Right cardiac atrium (tissue), 5 donors: ENCODE measurements at places on chromosomes 1 and 21.

GRCh38 chr1:28648474-28649198 is at the start of gene RNU11:
Gene RNU11, plus strand, starts transcription at chr1:28648600.
- DNase-seq: peak; percentile 87

- peak; percentile 34 for DNase-seq
Measured at GRCh38 chr1:114352797-114353196, 158.2 kb downstream of the TRIM33 start.

DNA sequence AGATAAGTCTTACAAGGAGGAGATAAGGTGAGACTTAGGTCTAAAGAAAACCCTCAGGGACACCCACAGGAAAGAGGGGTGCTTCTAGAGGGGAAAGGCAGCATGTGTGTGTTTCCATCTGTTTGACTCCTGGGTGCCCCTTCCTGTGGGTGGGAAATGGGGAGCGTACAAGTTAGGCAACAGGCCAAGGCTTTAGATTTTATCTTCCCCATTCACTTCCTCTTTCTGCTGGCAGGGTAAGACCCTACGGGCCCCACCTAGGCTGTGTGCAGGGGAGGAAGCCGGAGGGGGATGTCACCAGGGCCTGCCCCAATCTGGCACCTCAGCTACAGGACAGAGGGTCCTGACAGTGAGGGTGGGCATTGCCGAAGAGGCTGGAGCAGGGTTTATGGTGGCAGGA is 2.5 kb upstream of the OLIG1 start:
- DNase-seq: no peak

DNA sequence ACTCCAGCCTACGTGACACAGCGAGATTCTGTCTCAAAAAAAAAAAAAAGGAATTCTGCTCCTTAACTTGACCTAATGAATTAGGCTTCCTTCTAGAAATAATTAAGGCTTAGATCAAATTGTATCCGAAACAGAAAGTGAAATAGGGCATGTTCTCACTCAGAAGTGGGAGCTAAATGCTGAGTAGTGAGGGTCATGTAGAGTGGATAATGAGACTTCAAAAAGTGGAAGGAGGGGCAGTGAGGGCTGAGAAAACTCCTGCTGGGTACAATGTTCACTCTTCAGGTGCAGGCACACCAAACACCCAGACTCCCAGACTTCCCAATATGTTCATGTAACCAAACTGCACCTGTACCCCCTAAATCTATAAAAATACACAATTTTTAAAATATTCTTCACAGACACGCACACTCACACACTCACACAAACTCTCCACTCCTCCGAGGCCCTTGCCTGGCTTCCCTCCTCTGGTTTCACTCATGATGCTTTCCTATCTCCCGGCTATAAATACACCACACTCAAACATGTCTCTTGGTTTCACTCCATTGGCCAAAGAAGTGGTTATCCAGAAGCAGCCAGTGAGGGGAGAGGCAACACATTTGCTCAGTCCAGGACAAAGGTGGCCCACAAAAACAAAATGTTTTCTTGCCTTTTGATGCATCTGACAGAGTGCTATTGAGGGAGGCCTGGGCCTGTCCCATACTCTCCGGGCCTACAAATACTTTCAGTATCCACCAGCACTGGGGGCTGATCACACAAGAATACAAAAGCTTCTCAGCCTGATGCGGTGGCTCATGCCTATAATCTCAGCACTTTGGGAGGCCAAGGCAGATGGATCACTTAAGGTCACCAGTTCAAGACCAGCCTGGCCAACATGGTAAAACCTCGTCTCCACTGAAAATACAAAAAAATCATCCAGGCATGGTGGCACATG is 249.2 kb downstream of the TOMM20 start:
- no peak for DNase-seq

GRCh38 chr1:177384461-177384860 is 213.7 kb downstream of the BRINP2 start:
- DNase-seq: no peak

- no peak for DNase-seq
Measured at GRCh38 chr21:38349111-38349746, 92.4 kb downstream of the KCNJ15 start.

DNA sequence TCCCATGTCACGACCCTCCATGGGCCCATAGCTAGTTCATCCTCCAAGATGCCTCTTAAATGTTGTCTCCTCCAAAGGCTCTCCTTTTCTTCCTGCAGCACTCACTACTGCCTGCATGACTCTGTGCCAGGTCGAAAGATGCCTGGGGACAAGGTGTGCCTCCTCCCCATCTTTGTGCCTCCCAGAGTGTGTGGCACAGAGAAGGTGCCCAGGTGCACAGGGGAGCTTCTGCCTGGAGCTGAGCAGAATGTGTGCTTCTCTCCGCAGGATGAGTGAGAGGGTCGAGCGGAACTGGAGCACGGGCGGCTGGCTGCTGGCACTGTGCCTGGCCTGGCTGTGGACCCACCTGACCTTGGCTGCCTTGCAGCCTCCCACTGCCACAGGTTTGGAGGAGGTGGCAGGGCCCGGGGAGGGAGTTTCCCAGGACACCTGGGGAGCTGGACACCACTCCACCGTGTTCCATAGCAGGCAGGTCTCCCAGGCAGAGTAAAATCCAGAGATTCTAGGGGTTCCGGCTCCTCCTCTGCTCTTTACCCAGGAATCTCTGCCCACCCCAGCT is 6.9 kb upstream of the PPM1J start:
- no peak for DNase-seq

DNA sequence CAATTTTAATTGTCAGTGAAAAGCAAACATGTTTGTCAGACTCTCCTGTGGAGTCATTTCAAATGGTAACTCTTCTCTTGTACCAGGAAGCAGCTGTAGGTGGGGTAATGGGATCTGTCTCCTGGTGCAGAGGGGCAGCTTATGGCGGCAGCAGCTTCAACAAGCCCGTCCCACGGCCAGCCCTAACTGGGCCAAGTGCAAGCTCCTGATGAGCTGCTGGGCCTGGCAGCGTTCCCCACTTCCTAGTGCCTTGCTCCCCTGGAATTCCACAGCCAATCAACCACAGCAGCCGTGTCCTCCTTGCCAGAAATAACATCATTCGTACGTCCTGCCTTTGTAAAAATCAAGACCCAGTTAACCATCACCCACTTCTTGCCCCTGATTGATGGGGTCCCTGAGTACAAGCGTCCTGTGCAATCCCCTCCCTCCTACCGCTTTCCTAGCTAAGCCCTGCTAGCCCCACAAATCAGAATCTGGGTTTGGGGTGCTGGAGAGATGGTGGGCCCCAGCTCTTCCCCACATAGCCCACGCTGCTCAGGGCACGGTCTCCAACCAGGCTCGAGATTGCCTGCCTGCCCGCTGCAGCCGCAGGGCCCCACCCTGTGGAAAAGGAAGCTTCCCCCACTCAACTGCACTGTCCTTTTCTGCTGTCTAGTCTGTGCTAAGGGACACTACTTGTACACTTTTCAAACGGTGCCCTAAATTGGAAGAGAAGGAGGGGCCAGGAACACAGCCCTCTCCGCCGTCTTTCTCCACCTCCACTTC is 61.2 kb downstream of the TOR1AIP2 start:
- peak; percentile 88 for DNase-seq

DNA sequence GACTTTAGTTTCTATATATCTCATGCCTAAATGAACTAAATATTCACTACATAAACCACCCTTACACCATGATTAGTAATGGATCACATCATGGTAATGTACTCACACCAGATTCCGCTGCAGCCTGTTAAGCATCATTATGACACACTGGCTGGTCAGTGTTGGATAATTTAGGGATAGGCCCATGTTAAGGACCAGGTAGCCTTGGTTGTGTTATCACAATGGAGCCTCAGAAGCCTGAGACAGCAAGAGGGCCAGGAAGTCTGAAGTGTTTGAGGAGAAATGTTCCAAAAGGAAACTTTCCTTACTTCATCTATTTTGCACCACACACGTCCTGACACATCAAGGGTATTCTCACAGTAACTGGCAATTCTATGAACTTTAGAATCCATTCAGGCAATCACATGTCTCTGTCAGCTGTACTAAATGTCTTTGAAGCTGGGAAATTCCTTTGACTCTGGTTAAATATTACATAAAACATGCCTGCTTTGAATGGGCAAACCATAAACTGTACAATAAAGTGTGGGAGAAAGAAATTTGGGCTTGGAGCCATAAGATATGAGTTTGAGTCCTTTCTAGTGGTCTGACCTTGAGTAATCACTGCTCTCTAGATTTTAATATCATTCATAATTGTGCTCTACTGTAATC is 105.3 kb upstream of the DPT start:
- DNase-seq: no peak

DNA sequence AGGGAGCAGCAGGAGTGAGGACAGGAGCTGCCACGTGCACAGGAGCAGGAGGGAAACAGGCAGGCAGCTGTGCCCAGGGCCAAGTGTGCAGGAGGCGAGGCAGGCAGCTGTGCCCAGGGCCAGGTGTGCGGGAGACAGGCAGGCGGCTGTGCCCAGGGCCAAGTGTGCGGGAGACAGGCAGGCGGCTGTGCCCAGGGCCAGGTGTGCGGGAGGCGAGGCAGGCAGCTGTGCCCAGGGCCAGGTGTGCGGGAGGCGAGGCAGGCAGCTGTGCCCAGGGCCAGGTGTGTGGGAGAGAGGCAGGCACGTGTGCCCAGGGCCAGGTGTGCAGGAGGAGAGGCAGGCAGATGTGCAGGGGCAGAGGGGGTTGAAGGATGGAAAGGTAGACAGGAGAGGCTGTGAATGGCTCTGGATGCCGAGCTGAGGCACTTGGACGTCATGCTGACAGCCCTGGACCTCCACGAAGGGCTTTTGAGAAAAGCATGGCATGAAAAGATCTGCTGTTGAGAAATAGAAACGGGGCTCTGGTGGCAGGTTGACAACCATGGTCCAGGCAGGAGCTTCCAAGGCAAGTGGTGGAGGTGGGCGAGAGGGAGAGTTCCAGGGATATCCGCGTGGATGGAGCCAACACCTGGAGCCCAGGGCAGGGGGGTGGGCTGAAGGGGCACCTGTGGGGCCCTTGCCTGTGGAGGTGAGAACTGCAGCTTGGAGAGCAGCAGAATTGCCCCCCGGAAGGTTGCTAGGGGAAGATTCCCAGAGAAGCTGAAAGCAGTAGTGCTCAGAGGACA is 19.1 kb upstream of the NPHP4 start:
- DNase-seq: no peak

- no peak for DNase-seq
Measured at GRCh38 chr1:35605071-35605866, 32.2 kb downstream of the TFAP2E start.

DNA sequence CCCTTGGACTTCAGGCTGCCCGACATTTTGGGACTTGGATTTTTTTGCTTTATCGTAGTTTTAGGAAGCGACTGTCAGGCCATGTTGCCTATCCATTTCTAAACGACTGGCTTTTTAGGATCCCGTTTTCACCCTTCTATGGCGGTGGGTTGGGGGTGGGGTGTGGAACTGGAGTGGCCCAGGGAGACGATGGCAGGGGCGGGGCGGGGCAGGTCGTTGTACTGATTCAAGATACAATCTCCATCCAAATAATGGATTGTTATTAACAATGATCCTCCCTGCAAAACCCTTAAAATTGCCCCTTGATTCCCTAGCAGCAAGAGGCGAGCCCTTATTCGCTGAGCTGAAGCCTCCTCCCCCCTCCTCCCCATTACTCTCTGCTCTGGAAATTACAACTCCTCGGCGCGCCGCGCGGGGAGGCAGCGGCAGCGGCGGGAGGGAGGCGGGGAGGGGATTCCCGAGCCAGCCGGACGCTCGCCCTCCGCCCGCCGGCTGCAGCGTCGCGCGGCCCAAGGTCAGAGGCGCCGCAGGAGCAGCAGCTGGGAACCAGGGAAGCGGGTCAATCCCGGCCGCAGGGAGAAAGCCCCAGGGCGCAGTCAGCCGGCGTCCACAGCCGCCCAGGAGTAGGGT is at the start of gene TRIM67:
TRIM67 (plus strand) TSS at position 392 of the 630 bp plus-strand sequence. CDS start 912 bp downstream, outside the sequence.
- no peak for DNase-seq
